IMR-90 (cell line): ENCODE measurements at places on chromosomes 1 and 21. TPM values are rescaled to one million over a fixed set of nuclear protein-coding genes. Genes with fewer than 3 reads are reported as not detected.

VTCN1 gene
- not detected in 2 replicates for total RNA-seq

KIAA1614 gene
- 1.7 and 1.8 TPM in 2 replicates for total RNA-seq

RGS13 gene
- total RNA-seq, result not detected in 2 replicates

KRTAP19-3 gene
- not detected in 2 replicates for total RNA-seq

LSS gene
- total RNA-seq, result 35.3 and 43.4 TPM in 2 replicates

KIAA0040 gene
- under 0.01 and 0.18 TPM in 2 replicates for total RNA-seq

NUDT4B gene
- total RNA-seq, result 19.9 and 28.6 TPM in 2 replicates

BLACAT1 gene
- under 0.01 TPM in 1 of 2 replicates, not detected in the other for total RNA-seq

S100A12 gene
- total RNA-seq, result not detected in 2 replicates

GRCh38 chr1:17065666-17066065 lies 11.8 kb upstream of the SDHB start:
- no peak for DNase-seq

GRCh38 chr21:15534450-15534886 lies 195.3 kb upstream of the USP25 start:
- DNase-seq, result no peak

DNA sequence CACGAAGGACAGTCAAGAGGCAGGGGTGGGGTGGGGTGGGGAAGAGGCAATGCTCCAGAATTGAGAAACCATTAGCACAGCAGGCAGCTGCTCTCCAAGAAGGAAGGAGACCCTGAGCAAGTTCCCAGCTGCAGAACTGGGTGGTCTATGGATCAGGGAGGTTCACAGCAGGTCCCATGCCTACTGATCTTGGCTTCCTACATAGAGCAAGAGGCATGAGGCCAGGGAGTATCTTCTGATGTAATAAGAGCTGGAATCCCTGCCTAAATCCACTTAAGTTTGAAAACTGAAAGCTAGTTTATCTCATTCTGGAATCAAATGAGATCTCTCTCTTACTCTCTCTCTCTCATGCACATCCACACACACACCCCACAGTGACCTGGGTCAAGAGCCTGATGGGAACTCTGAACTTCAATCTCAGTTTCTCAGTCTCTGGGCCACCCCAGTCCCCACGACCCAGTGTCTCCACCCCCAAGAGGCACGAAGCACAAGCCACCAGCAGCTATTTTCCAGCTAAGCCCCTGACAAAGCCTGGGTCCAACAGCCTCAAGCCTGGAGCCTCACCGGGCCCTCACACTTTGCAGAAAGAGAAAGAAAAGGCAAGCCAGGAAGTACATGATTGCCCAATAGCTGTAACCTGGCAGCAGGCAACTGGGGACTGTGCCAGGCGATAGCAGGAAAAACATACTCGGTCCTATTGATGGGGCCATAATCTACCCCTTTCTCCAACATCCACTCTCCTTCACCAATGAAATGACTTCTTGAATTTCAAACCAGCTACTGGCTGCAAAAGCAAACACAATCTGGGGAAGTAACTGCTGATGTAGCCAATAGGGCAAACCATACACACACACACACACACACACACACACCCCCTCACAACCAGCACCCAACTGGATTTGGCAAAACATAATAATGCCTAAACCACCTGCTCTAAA lies 2.2 kb downstream of the NUAK2 start:
- DNase-seq, result peak; percentile 78

GRCh38 chr1:226121049-226121586 lies 58.6 kb downstream of the H3-3A start:
- no peak for DNase-seq

DNA sequence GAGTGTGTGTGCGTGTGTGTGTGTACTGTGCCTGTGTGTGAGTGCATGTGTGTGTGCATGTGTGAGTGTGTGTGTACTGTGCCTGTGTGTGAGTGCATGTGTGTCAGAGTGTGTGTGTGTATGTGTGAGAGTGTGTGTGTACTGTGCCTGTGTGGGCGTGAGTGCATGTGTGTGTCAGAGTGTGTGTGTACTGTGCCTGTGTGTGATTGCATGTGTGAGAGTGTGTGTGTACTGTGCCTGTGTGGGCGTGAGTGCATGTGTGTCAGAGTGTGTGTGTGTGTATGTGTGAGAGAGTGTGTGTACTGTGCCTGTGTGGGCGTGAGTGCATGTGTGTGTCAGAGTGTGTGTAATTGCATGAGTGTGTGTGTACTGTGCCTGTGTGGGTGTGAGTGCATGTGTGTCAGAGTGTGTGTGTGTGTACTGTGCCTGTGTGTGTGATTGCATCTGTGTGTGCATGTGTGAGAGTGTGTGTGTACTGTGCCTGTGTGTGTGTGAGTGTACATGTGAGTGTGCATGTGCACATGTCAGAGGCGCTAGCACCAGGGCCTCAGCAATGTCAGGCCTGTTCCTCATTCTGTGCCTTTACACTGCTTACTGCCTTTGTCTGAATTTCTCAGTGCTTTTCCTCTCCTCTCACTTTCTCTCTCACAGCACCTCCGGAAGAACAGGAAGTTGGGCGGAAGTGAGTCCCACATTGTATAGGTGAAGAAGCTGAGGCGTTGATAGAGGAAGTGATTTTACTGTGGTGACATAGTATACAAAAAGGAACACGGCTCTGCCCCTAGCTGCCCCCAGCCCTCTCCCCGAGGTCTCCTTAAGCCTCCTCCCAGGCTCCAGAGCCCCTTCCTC lies 4.9 kb downstream of the SLC5A9 start:
- no peak for DNase-seq

GRCh38 chr1:69045572-69045971 lies 522.1 kb upstream of the LRRC7 start:
- no peak for DNase-seq

DNA sequence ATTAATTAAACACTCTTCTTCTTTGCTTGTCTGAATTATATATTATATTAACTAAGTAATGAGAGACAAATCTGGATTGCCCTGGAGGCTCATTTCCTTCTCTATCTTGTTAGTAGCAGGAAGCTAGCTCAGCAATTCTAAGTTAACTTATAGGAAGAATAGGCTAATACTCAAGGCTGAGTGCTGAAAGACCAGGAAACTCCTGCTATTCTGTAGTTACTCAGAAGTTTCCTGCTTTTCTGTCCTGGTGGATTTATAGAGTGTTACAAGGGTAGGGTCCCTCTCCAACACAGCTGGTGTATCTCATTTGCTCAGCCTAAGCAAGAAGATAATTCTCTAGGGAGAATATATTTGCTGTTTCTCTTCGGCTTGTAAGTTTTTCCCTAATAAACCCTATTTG lies 29.2 kb downstream of the HSPA13 start:
- DNase-seq, result no peak

- DNase-seq, result no peak
Measured at GRCh38 chr1:37748565-37748964, 16.4 kb downstream of the EPHA10 start.

DNA sequence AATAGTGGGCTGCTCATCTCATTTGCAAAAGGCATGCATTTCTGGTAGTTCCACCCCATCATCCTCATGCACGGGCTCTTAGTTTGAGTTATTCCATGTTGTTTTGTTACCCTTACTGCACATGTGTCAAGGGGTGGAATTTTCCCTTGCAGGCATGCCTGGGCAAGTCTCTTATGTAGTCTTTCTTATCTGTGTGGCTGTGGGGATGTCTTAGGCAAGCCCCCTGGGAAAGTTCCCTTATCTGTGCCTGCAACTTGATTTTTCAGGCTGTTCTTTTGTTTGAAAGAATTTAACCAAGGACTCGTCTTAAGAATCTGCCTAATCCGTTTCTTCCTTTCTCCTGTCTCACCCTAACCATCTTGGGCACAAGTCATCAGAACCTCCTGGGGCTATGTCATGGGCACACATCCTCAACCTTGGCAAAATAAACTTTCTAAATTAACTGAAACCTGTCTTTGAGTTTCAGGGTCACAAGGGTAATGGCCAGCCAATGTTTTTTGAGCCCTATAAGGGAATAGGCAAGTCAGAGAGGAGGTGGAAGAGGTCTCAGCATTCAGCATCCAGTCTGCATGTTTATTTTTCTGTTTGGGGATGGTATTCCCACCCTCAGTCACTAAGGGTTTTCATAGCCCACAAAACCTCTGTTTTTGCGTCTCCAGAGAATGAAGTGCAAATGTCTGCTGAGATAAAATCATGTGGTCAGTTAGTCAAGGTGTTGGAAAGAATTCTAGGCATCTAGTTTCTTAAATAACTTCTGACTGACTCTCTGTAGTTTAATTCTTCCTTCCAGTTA lies 579.7 kb downstream of the PLA2G4A start:
- peak; percentile 37 for DNase-seq

GRCh38 chr1:84896279-84896678 lies 3.3 kb upstream of the LPAR3 start:
- no peak for DNase-seq

DNA sequence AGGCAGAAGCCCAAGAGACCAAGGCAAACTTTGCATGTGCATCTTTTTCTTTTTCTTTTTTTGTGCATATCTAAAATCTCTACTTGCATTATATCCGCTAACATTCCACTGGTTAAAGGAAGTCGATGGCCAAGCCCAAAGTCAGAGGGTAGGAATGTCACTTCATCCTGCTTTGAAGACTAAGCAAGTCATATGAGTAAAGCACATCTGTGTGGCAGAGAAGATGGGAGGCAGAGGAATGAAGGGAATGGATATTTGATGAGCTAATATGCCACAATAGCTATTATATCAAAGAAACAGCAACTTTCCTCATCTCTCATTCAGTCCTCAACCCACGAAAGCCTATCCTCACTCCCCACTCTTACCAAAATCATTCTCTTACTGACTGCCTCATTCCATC lies 59.3 kb downstream of the RNF220 start:
- DNase-seq, result no peak

- no peak for DNase-seq
Measured at GRCh38 chr1:217812175-217812574, 181.0 kb downstream of the SPATA17 start.

- DNase-seq, result no peak
Measured at GRCh38 chr1:206498685-206499084, 8.6 kb upstream of the RASSF5 start.
